Cardiac septum (tissue), 1 donor: ENCODE measurements at places on chromosomes 4 and X. TPM values are rescaled to one million over a fixed set of nuclear protein-coding genes. Genes with fewer than 3 reads are reported as not detected.
A peak's percentile ranks its signal among the peaks of the same experiment; 100 is the strongest.

DNA sequence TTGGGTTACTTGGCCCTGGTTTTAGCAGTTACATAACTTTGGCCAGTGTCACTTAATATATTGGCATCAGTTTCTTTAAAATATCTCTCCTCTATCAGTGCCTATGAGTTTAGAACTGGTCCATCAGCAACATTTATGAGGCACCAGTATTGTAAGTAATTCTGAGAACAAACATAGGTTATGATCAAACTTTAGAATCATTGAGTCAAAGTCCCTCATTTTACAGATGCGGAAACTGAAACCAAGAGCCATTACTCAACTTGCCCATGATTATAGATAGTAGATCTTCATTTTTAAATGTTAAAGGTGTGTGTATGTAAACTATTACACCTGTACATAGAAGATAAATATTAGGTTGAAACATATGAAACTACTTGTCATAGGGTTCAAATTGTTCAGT is 4.5 kb downstream of the NIPAL1 start:
- no peak for DNase-seq

DNA sequence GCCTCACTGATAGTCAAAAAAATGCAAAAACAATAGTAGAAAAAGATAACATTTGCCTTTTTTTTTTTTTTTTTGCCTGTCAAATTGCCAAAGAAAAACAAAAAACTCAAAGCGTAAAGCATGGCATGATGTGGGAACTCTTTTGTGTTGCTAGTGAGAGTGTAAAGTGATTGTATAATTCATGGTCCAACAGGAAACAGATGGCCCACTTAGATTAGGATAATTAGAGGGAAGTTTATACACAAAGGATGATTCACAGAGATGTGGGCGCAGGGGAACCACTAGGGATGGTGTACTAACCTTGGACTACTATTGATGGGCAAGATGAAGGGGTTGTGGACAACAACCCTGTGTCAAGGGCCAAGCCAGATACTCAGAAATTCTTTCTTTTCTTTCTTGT is 16.4 kb downstream of the MCUB start:
- no peak for DNase-seq

DNA sequence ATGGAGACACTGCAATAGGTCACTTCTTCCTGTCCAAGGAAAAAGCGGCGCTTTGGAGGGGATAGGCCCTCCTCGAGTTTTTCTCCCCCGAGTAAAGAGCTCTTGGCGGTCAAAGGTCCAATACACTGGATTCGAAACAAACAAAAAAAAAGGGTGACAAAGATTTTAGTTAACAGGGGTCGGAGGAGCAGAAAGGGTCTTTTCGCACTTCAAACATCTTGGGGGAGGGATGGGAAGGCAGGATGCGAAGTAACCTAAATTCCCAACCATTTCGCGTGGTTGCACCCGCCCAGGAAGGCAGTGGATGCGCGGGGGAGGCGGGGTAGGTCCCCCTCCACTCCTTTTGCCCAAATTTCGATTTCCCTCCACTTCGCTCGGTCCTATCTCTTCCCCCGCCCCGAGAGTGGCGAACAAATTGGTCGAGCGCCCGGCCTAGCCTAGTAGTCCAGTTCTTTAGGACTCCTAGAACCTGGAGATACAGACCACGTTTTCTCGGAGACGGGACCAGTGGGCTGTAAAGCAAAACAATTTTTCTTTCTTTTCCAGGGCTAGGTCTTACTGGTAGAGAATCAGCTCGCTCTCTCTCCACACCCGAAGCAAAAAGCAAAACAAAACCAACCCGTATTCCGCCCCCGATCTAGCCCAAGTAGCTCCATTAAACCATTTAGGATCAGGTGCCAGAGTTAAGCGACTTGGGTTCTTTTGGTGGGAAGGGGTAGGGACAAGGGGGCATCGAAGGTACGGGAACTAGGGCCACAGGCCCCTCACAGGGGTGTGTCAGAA is 2.0 kb upstream of the STAG2 start:
- DNase-seq = no peak

- no peak for DNase-seq
Measured at GRCh38 chr4:153728660-153729059, 31.2 kb downstream of the RNF175 start.

DNA sequence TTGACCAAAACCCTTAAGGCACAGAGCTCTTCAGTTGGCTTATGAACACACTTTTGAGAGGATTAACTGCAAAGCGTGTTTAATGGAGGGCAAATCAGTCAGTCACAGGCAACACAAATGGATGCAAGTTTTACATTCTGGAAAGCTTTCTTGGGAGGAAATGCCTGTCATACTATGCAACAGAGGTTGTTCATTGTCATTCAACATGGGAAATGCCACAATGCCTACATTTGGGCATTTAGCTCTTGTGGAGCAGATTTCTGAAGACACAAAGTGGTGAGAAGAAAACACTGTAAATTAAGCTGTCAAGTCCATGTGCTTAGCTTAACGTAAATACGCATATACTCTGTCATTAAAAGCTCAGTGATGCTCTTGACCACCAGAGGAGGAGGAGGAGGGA is 41.1 kb downstream of the CBLL2 start:
- DNase-seq = no peak

DNA sequence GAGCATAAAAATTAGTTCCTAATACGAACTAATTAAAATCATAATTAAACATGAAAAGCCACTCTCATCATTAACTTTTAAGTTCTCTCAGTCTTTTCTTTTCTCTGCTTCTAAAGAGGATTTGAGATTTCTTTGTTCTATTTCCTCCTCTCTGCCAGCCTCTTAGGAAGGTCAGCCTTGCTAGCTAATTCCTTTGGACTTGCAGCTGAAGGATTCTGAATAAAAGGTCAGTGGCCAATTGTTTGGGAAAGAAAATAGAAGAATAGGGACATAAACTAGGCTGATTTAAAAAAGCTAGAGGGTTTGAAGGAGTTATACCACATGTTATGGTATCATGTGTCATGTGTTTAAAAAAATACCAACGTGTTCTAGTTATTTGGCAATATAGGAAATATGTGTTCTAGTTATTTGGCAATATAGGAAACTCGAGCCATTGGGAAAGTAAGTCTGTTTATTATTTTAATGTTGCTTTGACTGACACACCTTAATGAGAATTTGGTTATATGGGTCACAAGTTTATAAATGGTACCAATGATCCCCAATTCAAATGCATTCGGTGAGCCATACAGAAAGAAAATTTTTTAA is 1668.7 kb upstream of the PCDH7 start:
- no peak for DNase-seq

- DNase-seq = no peak
Measured at GRCh38 chr4:114180481-114180880, 201.0 kb upstream of the ARSJ start.

GRCh38 chr4:148448141-148448540 is 5.9 kb upstream of the NR3C2 start:
- DNase-seq = no peak

- no peak for DNase-seq
Measured at GRCh38 chr4:22897520-22898108, 204.9 kb downstream of the GBA3 start.

- no peak for DNase-seq
Measured at GRCh38 chr4:25962393-25962792, 48.4 kb downstream of the SMIM20 start.

GRCh38 chr4:56732301-56732700 is 51.2 kb upstream of the HOPX start:
- no peak for DNase-seq

DNA sequence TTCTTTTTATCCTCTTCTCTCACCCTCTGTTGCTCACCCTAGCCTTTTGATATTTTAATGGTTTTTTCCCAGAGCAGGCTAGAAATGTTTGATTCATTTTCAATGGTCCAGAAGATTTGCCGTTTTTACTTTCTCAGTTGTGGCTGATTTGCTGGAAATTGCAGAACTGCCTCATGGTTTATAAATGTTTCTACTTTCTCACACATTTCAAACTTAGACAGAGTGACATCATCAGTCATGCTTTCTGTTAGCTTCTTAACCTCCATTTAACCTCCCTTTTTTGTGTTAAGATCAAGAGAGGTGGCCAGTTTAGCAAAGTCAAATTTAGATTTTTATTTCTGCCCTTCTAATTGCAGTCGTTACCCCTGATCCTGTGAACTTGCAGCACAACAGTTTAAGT is 8.7 kb downstream of the RXFP1 start:
- DNase-seq = no peak

DNA sequence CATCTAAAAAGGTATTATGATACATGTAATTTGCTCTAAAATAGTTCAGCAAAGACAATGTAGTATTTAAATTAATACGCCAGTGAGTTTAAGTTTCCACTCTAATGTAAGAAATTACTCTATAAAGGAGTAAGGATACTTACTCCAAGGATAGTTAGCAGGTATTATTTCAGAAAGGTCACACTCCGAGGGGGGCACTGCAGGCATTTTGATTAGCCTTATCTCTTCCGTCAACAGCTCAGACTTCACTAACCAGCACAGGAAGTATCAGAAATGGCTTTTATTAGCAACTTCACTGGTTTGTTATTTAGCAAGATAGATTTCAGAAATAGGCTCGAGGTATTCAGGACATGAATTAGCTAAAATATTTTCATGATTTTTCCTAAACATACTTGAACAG is 127.0 kb downstream of the COX18 start:
- no peak for DNase-seq

DNA sequence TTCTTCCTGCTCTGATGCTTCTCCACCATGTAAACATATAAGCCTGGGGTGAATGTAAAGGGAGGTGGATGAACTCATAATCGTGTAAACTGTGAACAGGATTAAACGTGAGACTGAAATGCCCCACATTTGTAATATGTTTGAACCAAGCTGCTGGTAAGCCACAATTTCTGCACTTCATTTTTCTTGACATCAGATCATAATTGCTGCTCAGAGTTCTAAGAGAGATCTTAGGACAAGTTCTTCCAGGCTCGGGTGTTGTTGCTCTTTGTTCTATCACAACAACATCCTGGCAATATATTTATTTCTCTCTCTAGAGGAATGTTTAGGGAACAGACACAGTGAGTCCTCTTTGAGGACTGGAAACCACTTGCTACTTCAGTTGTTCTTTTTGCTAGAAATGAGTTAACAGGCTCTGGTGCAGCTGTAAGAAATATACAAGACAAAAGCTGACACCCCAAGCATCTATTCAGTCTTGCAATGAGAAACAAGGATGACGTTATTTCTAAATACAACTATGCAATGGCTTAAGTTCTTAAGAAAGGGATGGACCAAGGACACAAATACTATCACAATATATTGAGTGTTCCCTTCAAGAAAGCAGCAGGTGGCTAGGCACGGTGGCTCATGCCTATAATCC is 59.6 kb downstream of the LNX1 start:
- DNase-seq = no peak

GRCh38 chrX:15472531-15472930 is 20.6 kb downstream of the PIR start:
- no peak for DNase-seq

- DNase-seq = no peak
Measured at GRCh38 chrX:18160369-18160768, 60.3 kb downstream of the BEND2 start.

DNA sequence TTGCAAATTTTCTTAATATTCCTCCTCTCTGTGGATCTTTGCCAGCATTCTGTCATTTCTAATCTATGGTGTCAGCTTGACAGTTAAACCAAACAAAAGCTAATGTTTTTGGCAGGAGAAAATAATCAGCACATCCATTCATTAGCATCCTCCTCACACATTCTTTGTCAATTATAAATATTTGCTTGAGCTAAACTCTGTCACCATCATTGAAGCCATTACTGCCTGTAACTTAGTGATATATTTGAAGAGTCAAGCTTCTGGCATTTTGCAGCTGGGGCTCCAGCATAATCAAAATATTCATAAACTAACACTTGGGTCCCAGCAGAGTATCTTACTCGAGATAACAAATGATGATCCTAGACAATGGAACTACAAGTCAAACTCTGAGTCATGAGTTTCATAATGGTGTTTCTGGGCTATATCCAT is 126.1 kb downstream of the EIF4E start:
- no peak for DNase-seq

DNA sequence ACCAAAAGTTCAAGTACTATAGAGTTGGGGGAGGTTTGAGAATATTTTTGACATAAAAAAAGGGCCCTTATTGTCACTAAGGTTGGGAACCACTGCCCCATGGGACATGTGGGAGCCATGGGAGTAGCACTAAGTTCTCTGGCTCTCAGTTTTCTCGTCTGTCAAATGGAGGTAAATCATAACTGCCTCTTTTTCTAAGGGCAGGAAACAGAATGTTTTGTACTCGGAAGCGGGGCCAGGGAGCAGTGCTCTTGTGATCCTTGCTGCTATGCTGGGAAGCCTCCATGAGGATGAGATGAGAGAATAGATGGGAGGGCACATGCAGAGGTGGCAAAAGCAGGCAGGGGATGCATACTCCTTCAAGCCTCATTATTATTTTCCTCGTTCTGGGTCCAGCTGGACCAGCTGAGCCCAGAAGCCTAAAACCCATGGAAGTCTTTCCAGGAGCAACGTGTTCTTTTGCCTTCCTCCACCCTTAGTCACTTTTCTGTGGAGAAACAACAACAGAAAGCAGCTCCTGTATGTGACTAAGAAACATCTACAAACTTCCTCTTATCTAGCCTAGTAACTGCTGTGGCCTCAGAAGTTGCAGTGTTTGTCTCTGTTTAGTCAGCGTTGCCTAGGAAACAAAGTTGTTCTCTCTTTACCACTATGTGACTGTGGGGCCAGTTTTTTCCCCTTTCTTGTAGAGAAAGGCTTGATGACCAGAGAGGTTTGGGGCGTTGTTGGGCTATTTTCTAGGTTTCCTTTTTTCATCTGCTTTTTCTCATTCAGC is 64.8 kb downstream of the TSC22D3 start:
- peak; percentile 59 for DNase-seq

DNA sequence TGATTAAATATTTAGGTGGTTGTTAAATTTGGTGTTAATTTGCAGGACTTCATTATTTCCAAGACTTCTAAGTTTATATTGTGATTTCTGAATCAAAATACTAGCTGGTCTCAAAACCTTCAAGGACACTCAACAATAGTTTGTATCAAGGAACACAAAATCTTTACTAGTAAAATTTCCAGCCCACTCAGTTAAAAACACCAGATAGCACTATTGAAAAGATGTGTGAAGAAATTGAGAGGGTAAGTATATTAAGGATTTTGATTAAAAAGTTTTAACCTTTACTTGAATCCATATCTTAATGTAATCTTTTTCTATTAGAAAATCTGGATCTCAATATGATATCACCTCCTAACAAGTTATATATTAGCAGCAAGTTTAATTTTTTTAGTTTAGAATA is 89.3 kb upstream of the UGT8 start:
- no peak for DNase-seq

- DNase-seq = no peak
Measured at GRCh38 chrX:113297437-113297836, 456.8 kb upstream of the AMOT start.

GRCh38 chr4:129974730-129975129 is 878.8 kb downstream of the C4orf33 start:
- DNase-seq = no peak

GRCh38 chr4:40629401-40630334 is at the start of gene RBM47:
TSS of gene RBM47 (minus strand) at chr4:40629864. CDS start at chr4:40438893, 190,971 bp downstream.
- DNase-seq = peak; percentile 88

PRR32 gene
- total RNA-seq = 0.89 TPM

ERVMER34-1 gene
- 3.4 TPM for total RNA-seq

XAGE2 gene
- not detected for total RNA-seq

GYPE gene
- 0.32 TPM for total RNA-seq

NAA11 gene
- not detected for total RNA-seq

SLC6A14 gene
- total RNA-seq = 0.05 TPM

ASMT gene
- total RNA-seq = not detected

SLC49A3 gene
- 12.1 TPM for total RNA-seq

F11 gene
- total RNA-seq = 0.35 TPM

TIGD4 gene
- total RNA-seq = 0.40 TPM

UGT2A1 gene
- not detected for total RNA-seq

IL13RA2 gene
- total RNA-seq = 0.54 TPM

F8A2 gene
- total RNA-seq = not detected

HOPX gene
- 5.2 TPM for total RNA-seq

PDZD4 gene
- total RNA-seq = 4.1 TPM

OTC gene
- not detected for total RNA-seq
